Thyroid gland (tissue), 4 donors: ENCODE measurements at places on chromosomes 16 and 17. TPM values are rescaled to one million over a fixed set of nuclear protein-coding genes. Genes with fewer than 3 reads are reported as not detected.
A peak's percentile ranks its signal among the peaks of the same experiment; 100 is the strongest.

DNA sequence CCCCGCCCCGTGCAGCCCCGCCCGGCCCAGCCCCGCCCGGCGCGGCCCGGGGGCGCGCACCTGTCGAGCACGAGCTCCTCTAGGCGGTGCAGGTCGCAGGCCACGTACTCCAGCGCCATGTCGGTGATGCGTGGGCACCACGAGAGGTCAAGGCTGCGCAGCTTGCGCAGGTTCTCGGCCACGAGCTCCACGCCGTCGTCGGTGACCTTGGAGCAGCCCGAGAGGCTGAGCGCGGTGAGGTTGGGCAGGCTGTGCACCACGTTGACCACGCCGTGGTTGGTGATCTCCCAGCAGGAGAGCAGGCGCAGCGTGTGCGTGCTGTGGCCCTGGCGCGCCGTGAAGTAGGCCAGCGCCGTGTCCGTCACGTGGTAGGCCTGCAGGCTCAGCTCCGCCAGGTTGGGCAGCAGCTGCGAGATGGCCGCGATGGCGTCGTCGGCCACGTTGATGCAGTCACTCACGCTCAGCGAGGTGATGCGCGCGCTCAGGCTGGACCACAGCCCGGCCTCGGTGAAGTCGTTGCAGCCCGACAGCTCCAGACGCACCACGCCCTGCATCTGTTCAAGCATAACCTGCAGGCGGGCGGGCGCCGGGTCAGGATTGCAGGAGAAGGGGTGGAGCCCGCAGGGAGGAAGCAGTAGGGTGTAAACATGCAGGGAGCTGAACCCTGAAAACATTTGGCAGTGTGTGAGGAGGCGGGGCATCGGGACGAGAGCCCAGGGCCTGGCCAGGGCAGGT is 5.3 kb upstream of the WDR24 start:
- DNase-seq: peak; percentile 97

- no peak for DNase-seq
Observed at GRCh38 chr17:79072544-79072943, 2.1 kb upstream of the ENGASE start.

- no peak for DNase-seq
Observed at GRCh38 chr17:34485999-34486398, 93.4 kb upstream of the TMEM132E start.

- no peak for DNase-seq
Observed at GRCh38 chr17:32654324-32654723, 167.5 kb downstream of the CDK5R1 start.

DNA sequence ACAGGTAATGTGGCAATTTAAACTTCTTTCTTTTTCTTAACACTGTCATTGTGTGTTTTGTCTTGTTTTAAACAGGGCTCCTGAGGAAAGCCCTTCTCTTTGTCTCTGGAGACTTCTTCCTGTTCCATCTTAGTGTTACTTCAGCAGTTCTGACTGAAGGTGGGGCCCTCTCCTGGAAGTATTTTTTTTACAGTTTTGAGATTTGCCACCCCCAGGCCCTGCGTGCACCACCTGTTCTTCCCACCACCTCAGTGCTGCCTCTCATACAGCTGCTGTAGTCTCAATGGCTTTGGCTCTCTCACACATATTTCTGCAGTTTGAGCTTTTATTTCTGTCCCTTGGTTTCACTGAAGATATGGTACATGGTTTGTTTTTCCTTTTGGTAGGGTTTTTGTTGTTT is 52.5 kb upstream of the ALDH3A1 start:
- DNase-seq: no peak

Gene TBC1D3I
- total RNA-seq: not detected

GRCh38 chr17:4663711-4664110 is 22.2 kb upstream of the ALOX15 start:
- no peak for DNase-seq

GRCh38 chr16:30028438-30029076 is 2.5 kb downstream of the TLCD3B start:
- DNase-seq: peak; percentile 31

- no peak for DNase-seq
Observed at GRCh38 chr16:80664786-80665185, 124.0 kb downstream of the DYNLRB2 start.

- DNase-seq: no peak
Observed at GRCh38 chr16:85449191-85449884, 163.8 kb upstream of the GSE1 start.

Gene TANC2
- 20.2 TPM for total RNA-seq

DNA sequence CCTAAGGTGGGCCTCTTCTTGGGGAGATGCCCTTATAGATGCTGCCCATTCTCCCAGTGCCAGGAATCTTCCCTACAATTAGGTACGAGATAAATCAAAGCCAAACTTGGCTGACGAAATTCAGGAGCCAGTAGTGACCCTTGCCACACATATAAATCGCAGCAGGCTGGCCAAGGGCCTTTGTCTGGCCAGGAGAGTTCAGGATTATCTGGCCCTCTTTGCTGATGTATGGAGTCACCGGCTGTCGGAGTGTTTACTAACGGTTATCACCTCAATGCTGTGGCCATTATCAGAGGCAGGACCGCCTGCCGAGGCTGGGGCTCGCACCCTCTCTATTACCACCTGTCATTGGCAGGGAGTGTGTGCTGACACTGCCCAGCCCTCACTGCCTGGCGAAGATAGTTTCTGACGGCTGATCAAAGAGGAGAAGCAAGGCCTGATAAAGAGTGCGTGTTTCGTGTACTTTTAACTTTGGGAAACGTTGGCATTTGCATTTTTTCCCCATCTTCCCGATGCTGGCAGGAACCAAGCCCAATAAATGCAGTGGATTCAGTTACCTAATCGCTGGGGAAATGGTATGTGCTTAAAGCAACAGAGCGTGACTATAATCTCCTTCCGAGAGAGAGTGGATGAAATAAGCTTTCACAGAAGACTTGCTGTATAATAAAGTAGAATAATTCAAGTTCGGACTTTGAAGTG is 32.8 kb upstream of the TBX2 start:
- no peak for DNase-seq

- no peak for DNase-seq
Observed at GRCh38 chr16:11727796-11728543, 14.7 kb downstream of the TXNDC11 start.
